ENCODE measurements at places on chromosomes 4 and X. TPM values are rescaled to one million over a fixed set of nuclear protein-coding genes. Genes with fewer than 3 reads are reported as not detected.

Gene NLGN3
- 2.3 TPM for total RNA-seq

Gene PKD2
- total RNA-seq, result 56.4 TPM

Gene DNAAF6
- total RNA-seq, result not detected

Gene TAF7L
- 0.58 TPM for total RNA-seq

Gene WAS
- total RNA-seq, result 0.17 TPM

Gene TLR8
- total RNA-seq, result not detected
